ENCODE measurements at places on chromosomes 4 and X.

- DNase-seq = no peak
Measured at GRCh38 chrX:77510007-77510406, 62.8 kb downstream of the FGF16 start.

DNA sequence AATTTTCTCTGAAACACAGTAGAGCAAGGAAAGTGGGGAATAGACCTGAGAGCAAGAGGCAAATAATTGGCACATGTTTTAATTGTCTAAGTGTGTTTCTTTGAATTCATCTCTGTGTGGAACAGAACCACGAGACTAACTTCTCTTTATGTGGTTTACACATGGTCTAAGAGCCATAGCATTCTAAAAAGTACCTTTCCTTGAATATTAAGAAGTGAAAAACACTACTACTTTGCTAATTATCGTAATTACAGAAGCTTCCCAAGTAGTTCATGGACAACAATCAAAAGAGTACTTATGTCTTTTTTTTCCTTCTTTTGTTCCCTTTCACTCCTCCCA lies 2.9 kb upstream of the CYBB start:
- no peak for DNase-seq

DNA sequence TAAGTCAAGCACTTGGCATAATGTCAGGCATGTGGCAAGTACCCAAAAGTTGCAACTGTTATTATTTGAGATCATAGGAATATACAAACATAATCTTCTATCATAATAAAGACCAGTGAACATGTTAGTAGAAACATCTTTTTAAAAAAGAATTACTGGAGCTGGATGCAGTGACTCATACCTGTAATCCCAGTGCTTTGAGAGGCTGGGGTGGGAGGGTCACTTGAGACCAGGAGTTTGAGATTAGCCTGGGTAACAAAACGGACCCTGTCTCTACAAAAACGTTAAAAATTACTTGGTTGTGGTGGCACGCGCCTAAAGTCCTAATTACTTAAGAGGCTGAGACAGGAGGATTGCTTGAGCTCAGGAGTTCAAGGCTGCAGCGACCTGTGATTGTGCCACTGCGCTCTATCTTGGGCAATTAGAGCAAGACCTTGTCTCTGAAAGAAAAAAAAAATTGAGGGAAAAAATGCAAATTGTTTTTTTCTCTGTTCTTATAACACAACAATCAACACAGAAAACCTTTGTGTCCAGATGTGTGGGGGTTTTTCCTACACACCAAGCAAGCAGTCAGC lies 284.3 kb downstream of the ARHGAP10 start:
- no peak for DNase-seq

DNA sequence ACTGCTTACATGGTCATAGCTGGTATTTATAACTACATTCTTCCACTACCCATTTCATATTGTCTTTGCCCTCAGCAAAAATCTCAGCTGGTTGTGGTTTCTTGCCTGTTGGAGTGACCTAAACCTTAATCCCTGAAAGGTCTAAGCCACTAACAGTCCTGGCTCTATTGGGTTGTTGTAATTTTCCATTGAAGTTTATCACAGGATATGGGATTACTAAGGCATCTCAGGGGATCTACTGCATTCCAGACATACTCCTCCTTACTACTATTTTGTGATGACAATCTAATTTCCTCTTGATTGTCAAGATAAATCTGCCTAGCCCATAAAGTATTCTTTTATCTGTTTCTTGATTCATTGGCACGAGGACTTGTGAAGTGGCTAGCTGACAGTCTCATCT lies 6.2 kb upstream of the OSTC start:
- DNase-seq = no peak

GRCh38 chr4:82517043-82517442 lies 44.7 kb downstream of the TMEM150C start:
- DNase-seq = no peak

GRCh38 chr4:147723326-147723725 lies 8.6 kb upstream of the ARHGAP10 start:
- DNase-seq = no peak

DNA sequence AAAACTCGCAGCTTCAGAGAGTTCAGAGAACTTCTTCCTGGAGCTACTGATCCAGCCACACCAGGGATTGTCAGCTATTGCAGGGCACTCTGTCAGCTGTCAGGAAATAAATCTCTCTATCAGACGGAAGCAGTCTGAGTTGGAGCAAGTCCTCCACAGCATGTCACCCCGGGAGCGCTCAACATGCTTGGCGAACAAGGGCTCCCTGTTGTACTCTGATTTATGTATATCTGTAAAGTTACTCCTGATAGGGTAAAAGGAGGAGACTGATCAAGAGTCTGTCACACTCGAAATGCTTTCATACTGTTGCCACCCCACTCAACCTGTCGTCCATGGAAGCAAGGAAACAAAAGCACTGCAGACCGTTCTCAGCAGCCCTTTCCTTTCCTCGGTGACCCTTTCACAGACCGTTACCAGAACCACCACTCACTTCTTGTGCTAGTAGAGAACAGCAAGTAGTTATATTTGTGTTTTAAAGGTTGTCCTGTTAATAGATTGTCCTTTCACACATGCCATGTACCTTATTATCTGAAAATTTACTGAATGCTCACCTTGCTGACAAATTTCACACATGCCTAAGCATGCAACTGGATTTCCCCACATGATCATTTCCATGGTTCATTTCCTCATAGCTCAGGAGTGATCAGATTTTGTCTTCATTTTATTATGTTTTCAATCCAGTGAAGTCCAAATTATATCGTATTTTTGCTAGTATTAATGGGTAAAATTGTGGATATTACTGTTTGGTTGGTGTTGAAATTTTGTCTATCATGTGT lies 2108.9 kb upstream of the TENM3 start:
- DNase-seq = no peak

GRCh38 chr4:151862766-151863165 lies 102.0 kb upstream of the GATB start:
- DNase-seq = no peak

- no peak for DNase-seq
Measured at GRCh38 chrX:103376118-103376978, at the start of gene BEX3. TSS of gene BEX3 (plus strand) at chrX:103376538. CDS start at chrX:103377522, 984 bp downstream.

GRCh38 chr4:114385195-114385985 lies 213.2 kb upstream of the UGT8 start:
- no peak for DNase-seq

DNA sequence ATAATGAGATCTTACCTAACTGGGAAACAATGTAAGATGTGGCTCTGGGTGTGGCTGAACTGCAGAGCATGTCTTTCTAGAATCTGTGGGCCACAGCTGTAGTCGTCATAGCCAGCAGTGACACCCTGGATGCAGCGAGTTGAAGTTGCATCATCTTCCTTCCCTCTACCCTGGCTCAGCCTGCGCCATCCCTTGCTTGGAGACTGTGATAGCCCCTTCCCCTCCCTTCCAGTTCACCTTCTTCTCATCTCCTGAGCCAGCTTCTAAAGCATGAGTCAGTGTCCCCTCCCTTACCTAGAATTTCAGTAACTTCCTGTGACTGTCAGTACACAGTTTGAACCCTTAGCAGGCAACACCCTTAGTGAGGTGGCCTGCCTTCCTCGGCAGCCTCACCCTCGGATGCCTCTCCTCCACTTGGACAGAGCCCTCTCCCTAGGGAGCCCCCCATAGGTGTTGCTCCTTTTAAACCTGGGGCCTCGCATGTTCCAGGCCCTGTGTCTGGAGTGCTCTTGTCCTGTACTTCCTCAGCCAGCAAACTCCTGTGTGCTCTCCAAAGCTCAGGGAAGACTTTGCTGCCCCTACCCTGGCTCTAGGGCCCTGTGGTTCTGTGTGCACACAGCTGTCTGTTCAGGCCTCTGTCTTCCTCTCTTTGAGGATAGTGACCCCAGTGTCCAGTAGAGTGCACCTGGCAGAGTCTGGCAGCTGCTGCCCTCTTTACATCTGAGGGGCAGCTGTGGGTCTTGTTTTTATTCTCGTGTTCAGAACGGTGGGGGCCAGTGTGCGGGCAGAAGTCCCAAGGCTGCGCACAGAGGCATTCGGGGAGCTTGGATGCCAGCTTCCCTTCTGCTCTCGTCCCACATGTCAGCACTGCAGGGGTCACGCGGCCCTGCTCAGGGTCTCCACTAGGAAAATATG lies 43.7 kb upstream of the TADA2B start:
- no peak for DNase-seq

- DNase-seq = no peak
Measured at GRCh38 chr4:25889589-25890503, 24.2 kb upstream of the SMIM20 start.

GRCh38 chr4:89245459-89245858 lies 62.1 kb downstream of the GPRIN3 start:
- no peak for DNase-seq

GRCh38 chr4:98519268-98519977 lies 139.0 kb downstream of the TSPAN5 start:
- DNase-seq = no peak

DNA sequence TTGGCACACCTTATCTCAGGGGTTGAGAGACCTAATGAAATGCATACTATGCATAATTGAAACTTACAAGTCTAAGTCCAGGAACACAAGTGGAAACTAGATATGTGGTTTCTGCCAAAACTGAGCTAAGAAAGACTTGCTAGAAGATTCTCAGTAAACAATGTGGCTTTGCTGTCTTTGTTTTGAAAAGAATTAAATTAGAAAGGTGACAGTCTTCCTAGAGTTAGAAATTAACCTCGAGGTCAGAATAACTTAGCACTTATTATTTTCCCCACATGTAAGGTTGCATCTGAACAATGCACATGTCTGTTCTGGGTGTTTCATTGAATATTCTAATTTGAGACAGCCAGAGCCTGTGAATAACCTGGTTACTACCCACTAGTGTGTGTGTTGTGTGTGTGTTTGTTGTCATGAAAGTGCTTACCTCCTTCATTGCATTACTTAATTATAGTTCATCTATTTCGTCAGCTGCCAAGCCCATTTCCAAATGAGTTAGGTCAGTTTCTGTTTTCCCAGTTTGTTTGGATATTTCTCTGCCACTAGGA lies 1.5 kb downstream of the EREG start:
- no peak for DNase-seq

- peak; percentile 51 for DNase-seq
Measured at GRCh38 chr4:82715731-82716617, 82.6 kb downstream of the SCD5 start.

DNA sequence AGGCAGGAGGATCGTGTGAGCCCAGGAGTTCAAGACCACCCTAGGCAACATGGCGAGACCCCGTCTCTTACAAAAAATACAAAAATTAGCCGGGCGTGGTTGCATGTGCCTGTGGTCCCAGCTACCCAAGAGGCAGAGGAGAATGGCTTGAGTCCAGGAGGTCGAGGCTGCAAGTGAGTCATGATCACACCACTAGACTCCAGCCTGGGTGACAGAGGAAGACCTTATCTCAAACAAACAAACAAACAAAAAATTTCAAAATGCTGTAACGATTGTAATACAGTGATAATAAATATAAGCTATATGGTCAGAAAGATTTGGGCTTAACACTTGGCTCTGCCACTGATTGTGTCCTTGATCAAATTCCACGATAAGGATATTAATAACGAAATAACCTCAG lies 24.2 kb downstream of the SLC25A4 start:
- no peak for DNase-seq

DNA sequence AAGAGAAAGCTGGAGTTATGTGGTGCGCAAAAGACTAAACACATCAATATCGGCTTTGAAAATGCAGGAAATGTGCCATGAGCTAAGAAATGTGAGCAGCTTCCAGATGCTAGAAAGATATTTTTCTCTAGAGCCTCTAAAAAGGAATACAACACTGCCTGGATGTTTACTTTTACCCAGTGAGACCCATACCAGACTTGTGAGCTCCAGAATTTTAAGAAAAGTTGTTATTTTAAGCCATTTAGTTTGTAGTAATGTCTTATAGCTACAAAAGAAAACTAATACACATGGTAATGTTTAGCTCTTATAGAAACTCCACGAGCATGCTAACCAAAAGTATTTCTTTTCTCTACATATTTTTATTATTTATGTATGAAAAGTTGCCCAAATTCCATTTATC lies 1389.4 kb downstream of the C4orf33 start:
- no peak for DNase-seq

DNA sequence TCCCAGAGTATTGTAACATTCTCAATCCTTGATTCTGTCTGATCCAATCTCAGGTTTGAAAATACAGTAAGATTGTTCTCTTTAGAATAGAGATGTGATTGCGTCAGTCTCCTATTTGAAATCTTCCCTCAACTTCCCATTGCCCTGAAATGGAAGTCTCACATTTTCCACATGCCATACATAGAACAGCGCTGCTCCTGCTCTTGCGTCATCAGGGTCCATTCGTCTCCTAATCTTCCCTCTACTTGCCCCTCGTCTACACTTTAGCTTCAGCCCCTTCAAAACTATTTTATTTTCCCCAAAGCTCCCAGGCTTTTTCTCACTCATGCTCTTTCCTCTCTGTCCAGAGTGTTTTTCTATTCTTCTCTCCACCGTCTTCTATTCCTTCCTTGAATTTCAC lies 301.7 kb upstream of the MAGEB2 start:
- DNase-seq = no peak

GRCh38 chr4:1596393-1596792 lies 87.7 kb downstream of the FAM53A start:
- no peak for DNase-seq

GRCh38 chr4:119788349-119789266 lies 160.0 kb upstream of the PDE5A start:
- no peak for DNase-seq

- DNase-seq = no peak
Measured at GRCh38 chrX:120125444-120125843, 9.7 kb upstream of the RHOXF1 start.

DNA sequence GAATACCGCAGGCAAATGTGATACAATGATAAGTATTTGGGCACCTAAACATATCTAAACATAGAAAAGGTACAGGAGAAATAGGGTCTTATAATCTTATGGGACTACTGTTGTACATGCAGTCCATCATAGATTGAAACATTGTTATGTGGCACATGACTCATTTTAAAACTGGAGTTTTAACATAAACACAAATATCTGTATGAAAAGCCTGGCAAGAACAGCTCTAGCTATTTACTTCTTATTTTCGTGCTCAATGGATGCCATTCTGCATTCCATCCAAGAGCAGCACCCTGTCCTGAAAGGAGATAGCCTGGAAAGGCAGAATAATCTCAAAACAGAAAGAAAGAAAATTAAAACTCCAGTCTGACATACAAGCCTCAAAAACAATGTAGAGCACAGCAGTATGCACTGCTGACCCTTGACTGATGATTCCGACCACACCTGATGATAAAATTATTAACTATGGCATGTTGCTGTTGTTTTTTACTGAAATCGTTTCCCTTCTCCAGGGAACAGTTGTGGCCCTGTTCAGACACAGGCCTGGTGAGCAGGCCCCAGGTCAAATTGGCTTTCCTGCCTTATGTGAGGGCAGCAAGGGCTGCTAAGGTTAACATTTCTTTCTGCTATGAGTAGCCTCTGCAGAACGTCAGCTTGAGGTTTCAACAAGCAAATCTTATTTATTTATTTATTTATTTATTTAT lies 152.7 kb downstream of the APBB2 start:
- no peak for DNase-seq

DNA sequence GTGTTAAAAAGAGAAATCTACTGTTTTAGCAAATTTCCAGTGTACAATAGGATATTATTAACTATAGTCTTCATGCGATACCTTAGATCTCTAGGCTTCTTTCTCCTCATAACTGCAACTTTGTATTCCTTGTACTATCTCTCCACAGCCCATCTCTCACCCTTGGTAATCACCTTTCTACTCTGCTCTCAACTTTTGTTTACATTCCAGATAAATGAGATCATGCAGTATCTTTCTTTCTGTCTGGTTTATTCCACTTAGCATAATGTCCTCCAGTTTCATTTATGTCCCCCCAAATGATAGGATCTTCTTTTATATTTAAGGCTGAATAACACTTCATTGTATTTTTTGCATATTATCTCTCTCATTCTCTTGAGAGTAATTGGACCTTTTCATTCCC lies 165.5 kb downstream of the HS3ST1 start:
- no peak for DNase-seq
